Kidney glomerular epithelial cell (primary cell): ENCODE measurements at places on chromosomes 5 and 9.

GRCh38 chr5:142080248-142080647 is 28.3 kb upstream of the NDFIP1 start:
- DNase-seq: no peak

- no peak for DNase-seq
These were observed 37.9 kb downstream of the DBH start for GRCh38 chr9:133674091-133674490.

DNA sequence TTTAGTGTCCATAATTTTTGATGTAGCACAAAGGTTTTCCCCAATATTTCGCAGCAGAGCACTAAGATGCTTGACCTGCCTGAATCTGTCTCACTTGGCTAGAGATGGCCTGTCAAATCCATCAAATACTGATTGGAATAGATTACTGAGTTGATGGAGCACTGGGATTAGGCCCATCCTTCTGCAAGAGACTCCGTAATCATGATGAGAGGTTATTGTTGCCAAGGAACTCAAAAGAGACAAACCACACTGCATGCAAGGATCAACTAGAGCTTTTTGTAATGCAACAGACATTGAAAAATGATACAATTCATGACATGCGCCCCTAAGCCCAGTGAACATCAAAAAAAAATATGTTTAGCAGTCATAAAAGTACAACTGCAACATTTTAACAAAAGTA is 585.3 kb upstream of the GRAMD2B start:
- no peak for DNase-seq

- DNase-seq: no peak
These were observed 35.4 kb upstream of the ACO1 start for GRCh38 chr9:32349013-32349412.

DNA sequence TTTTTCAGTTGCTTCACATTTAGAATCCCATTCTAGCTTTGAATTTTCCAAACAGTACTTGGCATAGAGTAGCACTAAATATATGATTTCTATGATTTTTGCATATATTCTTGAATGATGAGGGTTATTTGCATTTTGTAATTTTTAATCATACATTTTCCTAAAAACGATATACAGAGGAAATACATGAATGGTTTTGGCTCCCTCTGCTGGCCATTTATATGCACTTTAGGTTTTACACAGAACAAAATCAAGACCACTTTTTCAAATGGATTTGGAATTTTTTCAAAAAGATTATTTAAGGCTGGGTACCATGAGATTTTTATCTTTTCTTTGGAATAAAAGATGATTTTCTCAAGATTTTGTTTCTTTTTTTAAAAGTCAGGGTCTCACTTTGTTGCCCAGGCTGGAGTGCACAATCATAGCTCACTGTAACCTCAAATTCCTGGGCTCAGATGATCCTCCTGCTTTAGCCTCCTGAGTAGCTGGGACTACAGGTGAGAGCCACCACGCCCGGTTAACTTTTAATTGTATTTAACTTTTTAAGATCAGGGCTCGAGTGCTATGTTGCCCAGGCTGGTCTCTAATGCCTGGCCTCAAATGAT is 16.7 kb upstream of the COMMD10 start:
- DNase-seq: peak; percentile 22

DNA sequence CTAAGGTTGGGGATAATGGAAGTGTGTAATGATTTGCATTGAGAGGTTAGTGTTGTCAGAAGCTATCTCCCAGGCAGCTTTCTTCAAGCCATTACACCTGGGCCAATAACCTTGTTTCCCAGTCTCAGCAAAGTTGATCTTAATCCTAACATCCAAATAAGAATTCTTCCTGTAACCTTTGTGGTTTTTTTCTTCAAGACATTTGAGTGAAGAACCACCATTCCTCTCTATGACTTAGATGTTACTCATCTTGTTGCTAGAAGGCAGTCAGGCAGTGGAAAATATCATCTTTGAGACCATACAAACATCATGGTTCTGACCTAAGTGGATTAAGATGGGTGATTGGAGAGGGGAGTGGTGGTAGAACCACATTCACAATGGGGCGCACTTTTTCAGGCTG is 103.5 kb downstream of the NDUFAF2 start:
- peak; percentile 78 for DNase-seq

GRCh38 chr5:6774721-6775204 is 61.5 kb downstream of the TENT4A start:
- no peak for DNase-seq

DNA sequence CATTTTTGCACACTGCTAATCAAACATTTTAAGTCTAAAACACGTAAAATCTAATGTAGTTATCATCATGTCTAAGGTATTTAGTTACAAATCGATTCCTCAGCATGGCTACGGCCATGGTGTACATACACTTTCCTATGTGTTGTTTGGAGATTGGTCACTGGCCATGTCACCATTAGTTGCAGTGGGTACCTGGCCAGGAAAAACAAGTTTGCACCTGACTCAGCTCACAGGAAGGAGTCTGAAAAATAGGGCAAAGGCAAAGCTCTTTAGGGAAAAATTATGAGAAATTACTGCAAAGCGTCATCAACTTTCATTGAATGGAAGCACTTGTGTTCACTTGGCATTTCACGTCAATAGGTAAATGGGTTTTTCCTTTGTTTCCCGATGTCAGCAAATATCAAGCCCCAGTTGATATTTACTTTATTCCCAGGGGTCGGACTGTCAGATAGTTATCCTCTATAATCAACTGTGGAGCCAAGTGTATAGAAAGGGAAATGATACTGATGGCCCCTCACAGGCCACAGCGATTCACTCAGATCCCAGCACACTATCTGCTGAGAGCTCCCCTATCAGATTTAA is 626.0 kb upstream of the ADAMTS16 start:
- no peak for DNase-seq

- DNase-seq: no peak
These were observed 140.3 kb upstream of the RETREG1 start for GRCh38 chr5:16757146-16757545.

DNA sequence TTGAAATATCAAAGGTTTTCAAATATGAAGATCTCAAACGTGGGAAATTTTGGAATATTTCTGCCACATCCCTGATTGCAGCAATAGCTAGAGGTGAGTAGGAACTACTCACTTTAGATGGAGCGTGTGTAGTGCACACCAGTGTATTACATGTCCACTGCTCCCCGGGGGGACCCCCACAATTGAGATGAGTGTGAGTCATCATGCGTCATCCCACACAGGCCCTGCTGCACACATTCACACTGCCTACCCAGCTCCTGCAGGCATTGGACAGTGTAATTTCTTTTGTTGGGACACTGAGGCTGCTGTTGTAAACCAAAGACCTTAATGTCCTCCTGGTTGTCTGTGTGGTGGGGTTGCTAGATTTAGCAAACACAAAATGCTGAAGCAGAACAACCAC is 280.0 kb downstream of the GAS1 start:
- DNase-seq: no peak

GRCh38 chr9:94638335-94639060 is 820 bp downstream of the FBP1 start:
- no peak for DNase-seq

- no peak for DNase-seq
These were observed 441.2 kb upstream of the CHD1 start for GRCh38 chr5:99369797-99370593.

GRCh38 chr9:35757226-35757891 is 3.3 kb upstream of the MSMP start:
- peak; percentile 20 for DNase-seq

GRCh38 chr9:81182431-81182830 is 506.9 kb downstream of the TLE1 start:
- DNase-seq: peak; percentile 95
